ENCODE measurements at places on chromosomes 2 and 18.

GRCh38 chr2:215619022-215619958 is 183.4 kb upstream of the FN1 start:
- DNase-seq = no peak

- no peak for DNase-seq
Observed at GRCh38 chr2:128799730-128800129, 481.1 kb upstream of the HS6ST1 start.

- DNase-seq = no peak
Observed at GRCh38 chr2:8918412-8918811, 81.0 kb upstream of the KIDINS220 start.

- no peak for DNase-seq
Observed at GRCh38 chr2:100039291-100039980, 103.0 kb downstream of the AFF3 start.

DNA sequence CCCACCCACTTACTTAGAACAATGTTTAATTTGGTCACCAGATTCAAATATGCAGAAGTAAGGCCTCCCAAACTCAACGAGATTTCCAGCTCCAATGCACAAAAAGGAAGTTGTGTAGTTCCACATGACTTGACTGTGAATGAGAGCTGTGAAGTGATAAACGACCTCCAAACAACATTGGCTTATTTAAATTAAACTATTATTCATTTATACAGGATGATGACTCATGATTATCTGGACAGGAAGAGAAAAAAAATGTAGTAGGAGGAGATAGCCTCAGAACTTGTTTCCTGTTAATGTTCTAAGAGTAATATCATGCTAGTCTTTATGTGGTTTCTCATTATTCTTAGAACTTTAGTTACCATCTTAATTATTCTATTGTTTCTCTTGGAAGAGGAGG is 237.3 kb downstream of the C1D start:
- DNase-seq = no peak

GRCh38 chr18:3447068-3447894 is 2.7 kb upstream of the TGIF1 start:
- no peak for DNase-seq

GRCh38 chr2:204665771-204666170 is 120.5 kb downstream of the PARD3B start:
- no peak for DNase-seq

DNA sequence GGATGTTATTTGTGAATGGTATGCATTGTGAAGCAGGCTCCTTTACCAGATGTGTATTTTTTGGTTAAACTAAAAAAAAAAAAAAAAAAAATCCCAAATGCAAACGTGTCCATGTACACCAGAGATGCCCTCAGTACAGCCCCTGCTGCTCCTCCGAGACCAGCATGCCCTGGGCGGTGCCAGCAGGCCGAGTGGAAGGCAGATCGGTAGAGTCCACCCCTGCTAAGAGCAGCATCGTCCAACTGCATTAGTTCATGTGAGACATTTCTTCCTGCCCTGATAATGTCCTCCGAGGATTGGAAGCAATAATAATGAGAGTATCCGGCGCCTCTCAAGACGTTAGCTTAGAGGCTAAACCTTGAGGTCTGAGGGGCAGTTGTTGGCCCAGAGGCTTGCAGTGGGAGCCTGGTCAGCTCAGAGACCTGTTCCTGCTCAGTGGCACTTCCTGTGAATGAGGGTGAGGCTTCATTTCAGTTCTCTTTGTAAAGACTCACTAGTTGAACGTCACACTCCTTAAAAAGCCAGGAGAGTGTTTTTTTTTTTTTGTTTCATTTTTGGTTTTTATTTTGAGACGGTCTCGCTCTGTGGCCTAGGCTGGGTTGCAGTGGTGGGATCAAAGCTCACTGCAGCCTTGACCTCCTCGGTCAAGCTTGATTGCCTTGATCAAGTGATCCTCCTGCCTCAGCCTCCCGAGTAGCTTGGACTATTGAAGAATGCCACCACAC is 5.6 kb downstream of the SLC66A3 start:
- DNase-seq = no peak

DNA sequence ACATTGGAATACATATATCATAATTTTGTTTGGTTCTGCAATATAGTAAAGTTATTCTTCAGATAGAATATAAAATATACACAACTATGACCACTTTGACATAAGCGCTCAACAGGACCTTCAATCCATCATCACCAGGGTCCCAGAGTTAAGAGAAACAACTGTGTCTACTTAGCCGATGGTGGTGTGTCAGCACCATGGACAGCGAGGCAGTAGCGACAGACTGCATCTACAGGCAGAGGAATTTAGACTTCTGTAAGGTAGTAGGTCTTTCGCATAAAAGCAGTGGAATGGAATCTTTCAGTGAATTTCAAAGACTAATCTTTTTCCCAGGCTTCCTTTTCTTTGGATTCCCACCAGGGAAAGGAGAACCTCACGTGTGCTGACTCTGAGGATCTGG is 20.5 kb upstream of the LRPPRC start:
- DNase-seq = no peak

GRCh38 chr18:73316513-73316912 is 448.7 kb upstream of the NETO1 start:
- no peak for DNase-seq

DNA sequence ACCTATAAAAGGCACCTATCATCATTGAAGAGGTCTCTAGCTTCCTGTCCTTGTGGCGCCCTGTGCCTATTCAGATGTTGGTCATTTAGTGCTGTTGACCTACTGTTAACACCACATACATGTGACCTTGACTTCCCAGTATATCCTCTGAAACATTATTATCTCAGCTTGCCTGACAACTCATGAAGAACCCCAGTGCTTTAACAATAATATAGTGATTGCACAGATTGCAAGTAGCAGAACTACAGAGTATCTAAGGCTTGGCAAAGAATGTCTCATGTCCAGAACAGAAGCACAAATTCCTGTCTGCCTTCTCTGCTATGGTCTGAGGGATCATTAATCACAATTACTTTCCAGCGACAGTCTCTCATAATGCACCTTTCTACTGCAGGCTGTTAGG is 165.3 kb downstream of the LCLAT1 start:
- DNase-seq = no peak

- DNase-seq = no peak
Observed at GRCh38 chr2:189628817-189629530, 32.3 kb upstream of the ASNSD1 start.

- DNase-seq = no peak
Observed at GRCh38 chr18:9973470-9973869, 59.7 kb downstream of the VAPA start.

- no peak for DNase-seq
Observed at GRCh38 chr18:8870528-8870927, 165.2 kb downstream of the MTCL1 start.

DNA sequence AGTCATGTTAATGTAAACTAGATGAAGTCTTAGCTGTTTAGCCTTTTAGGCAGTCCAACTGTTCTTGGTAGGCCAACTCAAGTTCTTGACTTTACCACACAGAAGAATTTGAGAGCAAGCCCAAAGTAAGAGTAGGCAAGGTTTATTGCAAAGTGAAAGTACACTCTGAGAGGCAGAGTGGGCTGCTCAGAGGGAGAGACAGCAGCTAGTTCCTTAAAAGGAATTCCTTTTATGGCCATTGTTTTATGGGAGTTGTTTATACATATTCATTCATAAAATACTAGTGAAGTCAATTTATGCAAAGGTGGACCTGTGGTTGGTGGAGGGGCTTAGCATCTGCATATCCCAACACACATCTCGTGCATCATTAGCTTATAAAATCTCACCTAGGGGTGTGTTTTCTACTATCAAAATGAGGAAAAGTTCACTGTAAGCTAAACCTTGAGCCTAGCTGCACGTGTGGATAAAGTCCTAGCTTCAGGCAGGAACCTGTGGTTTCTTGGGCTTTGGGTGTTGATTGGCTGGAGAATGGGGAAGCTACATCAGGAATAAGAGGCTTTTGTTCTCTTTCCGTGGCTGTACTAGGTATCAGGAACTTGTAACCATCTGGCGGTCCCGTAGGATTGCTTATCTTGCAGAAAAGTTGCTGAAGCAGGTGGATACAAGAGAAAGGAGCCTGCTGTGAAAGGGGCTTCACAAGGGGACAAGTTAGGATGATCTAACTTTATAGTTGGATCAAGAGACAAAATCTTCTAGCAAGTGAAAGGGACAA is 110.4 kb upstream of the GULP1 start:
- DNase-seq = no peak

DNA sequence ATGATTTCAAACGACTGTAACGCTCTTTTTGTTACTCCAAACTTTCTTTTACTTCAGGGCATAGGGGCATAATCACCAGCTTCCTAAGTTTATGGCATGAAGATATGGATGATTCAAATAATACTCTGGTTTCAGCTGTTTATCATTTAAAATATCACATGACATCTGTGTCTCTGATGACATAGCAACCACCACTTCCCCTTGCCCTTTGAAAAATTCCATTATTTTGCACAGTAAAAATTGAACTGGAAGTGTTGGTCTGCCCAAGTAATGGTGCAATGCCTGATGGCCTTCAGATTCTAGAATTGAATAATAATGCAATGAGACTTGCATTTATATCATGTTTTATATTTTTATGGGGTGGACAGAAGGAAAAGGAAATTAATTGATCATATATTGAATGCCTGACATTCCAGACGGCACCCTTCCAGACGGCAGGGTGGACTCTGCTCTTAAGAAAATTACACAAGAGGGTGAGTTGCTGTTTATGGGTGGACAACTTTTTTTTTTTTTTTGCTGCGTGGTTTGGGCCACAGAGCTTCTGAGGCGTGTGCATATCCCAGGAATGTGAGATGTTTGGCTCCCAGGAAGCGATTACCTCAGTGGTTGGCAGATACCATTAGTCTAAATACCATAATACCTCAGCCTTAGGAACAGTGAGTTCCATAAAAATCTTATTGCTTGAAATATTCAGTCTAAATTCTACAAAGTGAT is 101.7 kb upstream of the ZNF521 start:
- no peak for DNase-seq

GRCh38 chr18:10860928-10861327 is 288.4 kb downstream of the PIEZO2 start:
- DNase-seq = no peak

DNA sequence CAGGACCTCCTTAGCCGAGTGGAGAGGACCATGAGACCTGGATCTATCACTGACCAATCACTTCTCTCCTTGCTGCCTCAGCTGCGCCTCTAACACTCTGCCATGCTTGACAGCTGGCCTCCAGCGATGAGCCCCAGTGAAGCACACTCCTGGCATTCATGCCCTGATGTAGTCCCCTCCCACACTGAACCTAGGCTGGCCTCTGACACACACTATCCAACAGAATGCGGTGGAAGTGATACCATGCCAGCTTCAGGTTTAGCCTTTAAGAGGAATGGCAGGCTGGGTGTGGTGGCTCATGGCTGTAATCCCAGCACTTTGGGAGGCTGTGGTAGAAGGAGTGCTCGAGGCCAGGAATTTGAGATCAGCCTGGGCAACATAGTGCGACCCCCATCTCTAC is 73.7 kb upstream of the LAPTM4A start:
- DNase-seq = no peak

- DNase-seq = no peak
Observed at GRCh38 chr2:98483257-98483861, 38.7 kb downstream of the INPP4A start.

Measured in Panc1 (cell line).